CD4-positive, alpha-beta T cell treated with Interleukin-4 for 1 hour (primary cell): ENCODE measurements at places on chromosomes 7 and 10.
A peak's percentile ranks its signal among the peaks of the same experiment; 100 is the strongest.

- DNase-seq = no peak
These were observed 90.4 kb downstream of the C10orf105 start for GRCh38 chr10:71629131-71629530.

- DNase-seq = no peak
These were observed 5.6 kb downstream of the POR start for GRCh38 chr7:75920431-75921161.

GRCh38 chr7:155676052-155676451, 31.6 kb downstream of the RBM33 start:
- no peak for DNase-seq

GRCh38 chr10:103636492-103636891, 143.0 kb downstream of the NEURL1 start:
- DNase-seq = no peak

DNA sequence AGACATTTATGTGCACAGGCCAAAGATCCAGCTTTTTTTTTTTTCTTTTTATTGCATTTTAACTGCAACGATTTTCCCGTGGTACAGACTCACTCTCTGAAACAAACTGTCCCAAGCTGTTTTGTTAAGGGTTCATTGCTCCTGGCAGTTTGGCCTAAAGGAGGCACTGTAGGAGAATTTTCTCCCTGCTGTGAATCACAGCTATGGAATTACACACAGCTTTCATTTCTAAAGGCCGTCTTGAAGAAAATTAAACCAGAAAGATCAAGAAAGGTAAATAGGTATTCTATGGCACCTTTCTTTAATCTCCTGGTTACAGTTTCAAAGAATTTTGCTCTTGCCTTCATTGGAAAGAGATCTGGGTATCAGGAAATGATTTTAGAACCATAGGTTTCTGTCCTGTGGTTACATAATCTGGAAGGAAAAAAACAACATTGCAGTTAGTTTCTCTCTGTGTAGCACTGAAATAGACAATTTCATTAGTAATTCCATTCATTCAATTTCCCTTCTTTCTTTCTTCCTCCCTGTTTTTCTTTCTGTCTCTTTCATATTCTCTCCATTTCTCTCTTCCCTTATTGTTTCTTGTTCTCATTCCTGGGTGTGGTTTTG, 51.2 kb downstream of the PDK4 start:
- DNase-seq = no peak

- DNase-seq = no peak
These were observed 30.4 kb downstream of the MYPN start for GRCh38 chr10:68139448-68140272.

DNA sequence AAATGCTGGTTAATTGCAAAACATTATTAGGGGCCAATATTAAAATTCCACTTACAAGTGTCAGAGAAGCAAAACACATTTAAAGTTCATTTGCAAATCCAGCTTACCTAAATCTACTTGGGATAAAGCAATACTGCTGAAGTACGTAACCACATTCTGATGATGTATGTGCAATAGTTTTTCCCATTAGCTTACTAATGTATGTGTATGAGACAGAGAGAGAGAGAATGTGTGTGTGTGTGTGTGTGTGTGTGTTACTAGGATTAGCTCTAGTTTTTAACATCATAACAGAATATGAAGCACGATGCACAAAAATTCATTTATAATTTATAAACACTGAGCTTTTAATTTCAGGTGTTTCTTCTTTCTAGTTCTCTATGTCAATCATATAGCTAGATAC, 1074.2 kb upstream of the C7orf33 start:
- DNase-seq = no peak

GRCh38 chr7:5396542-5396941, 27.1 kb downstream of the TNRC18 start:
- DNase-seq = peak; percentile 68

GRCh38 chr7:41885078-41885477, 182.2 kb upstream of the INHBA start:
- no peak for DNase-seq

- DNase-seq = no peak
These were observed 333 bp upstream of the PLCE1 start for GRCh38 chr10:93993414-93993781.

GRCh38 chr10:4543938-4544533, 282.0 kb upstream of the AKR1E2 start:
- DNase-seq = no peak

GRCh38 chr7:100914879-100915447, 19.3 kb upstream of the ACHE start:
- peak; percentile 54 for DNase-seq

DNA sequence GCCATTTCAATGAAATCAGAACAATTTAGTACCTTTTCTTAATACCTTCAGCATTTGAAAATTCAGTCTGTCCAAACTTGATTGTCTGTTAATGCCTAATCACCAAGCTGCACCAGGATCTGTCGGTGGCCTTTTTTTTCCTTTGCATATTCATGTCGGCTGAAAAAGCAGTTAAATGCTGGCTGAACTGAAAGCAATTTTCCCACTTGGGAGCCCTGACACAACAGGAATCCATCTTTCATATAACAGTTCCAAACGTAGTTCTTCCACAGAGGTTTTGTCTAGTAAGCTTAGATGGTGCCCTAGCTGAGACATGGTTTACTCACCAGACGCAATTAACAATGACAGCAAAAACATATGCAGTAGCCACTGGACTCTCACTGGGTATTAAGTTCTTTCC, 83.6 kb upstream of the CHCHD3 start:
- DNase-seq = no peak

- DNase-seq = no peak
These were observed 56.0 kb downstream of the TNRC18 start for GRCh38 chr7:5367661-5368060.

DNA sequence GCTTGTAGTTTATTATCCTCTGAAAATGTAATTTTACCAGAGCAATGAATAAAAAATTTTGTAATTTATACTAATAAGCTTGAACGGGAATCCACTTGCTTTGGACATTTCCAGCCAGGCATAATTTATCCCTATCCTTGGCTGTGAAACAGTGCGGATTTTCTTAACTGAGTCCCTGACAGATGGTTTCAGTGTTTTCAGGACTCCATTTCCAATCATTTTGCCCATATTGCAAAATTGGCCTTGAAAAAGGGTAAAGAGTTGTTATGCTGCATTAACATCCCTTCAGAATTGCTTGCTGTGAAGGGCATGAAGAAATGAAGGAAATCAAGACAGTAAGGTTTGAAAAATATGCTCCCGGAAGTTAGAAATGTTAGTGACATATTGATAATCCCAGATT, 57.7 kb downstream of the NXPH1 start:
- no peak for DNase-seq

- DNase-seq = no peak
These were observed 909.6 kb downstream of the REEP3 start for GRCh38 chr10:64430690-64431323.

- peak; percentile 60 for DNase-seq
These were observed 30.0 kb downstream of the SFXN4 start for GRCh38 chr10:119135513-119135881.

DNA sequence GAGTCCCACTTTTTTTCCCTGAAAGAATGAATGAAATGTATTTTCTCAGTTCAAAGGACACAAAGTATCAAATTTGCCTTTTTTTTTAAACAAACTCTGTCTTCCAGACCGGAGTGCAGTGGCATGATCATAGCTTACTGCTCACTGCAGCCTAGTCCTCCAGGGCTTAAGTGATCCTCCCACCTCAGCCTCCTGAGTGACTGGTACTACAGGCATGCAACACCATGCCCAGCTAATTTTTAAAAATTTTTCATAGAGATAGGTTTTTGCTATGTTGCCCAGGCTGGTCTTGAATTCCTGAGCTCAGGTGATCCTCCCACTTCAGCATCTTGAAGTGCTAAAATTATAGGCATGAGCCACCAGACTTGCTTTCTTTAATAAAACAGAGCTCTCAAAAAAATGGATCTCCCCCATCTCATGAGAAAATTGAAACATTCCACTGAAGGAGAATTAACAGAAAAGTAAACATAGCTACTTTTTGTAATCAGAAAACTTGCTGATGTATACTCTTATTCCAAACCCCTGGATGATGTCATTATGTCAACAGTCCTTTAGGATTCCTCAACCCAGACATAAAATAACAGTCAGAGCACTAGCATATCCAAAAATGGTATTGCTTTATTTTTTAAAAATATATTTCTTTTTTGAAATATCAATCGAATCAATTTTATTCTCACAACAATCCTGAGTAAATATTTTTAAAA, 12.3 kb upstream of the TRDMT1 start:
- DNase-seq = no peak

GRCh38 chr10:71099731-71100361, 112.5 kb upstream of the UNC5B start:
- DNase-seq = no peak

DNA sequence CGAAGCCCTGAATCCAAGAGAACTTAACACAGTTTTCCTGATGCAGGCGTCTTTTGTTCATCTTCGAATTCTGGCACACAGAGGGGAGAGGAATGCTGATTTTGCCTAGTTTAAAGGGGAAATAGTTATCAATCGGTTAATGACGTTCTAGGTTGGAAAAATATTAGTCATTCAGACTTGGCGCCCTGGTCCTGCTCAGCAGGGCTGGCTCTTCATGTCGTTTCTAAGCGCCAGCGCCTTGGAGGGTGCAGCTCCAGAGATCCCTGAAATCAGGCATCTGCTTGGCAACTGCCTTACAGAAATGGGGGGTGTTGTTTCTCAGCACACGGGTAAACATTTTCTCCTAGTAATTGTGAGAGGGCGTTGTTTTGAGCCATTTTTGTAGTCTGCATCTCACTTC, 1.3 kb upstream of the PRTFDC1 start:
- no peak for DNase-seq

DNA sequence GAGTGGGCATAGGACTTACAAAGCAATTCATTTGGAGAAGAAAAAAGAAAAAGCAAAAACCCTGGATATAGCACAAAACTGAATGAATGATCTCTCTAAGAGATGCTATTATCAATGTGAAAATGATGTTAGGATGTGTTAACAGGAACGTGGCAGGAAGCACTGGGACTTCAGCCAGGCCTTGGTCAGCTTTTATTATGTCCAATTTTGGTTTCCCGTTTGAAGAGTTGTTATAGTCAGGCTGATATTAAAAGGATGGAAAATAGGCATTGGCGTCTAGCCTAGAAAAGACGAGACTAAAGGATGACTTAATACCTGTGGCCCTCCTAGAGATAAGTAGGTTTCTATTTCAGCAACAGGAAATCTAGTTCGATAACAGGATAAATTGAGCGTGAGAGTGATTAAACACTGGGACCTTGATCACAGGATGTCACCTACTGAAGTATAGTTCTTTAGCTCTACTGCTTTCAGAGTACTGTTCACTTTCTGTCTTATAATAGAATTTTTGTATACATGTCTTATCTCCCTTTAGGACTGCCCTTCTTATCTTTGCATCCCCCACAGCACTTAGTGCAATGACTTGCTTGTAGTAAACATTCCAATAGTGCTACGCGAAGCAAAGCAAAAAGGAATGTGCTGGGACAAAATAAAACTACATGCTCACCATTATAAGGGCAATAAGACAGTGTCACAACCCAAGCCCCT, 99.8 kb upstream of the AGBL3 start:
- no peak for DNase-seq

- no peak for DNase-seq
These were observed 186.6 kb upstream of the NRP1 start for GRCh38 chr10:33521062-33521461.

GRCh38 chr7:83038787-83039186, 123.9 kb downstream of the PCLO start:
- no peak for DNase-seq

- no peak for DNase-seq
These were observed 6.7 kb downstream of the PRKAG2 start for GRCh38 chr7:151869968-151870918.

DNA sequence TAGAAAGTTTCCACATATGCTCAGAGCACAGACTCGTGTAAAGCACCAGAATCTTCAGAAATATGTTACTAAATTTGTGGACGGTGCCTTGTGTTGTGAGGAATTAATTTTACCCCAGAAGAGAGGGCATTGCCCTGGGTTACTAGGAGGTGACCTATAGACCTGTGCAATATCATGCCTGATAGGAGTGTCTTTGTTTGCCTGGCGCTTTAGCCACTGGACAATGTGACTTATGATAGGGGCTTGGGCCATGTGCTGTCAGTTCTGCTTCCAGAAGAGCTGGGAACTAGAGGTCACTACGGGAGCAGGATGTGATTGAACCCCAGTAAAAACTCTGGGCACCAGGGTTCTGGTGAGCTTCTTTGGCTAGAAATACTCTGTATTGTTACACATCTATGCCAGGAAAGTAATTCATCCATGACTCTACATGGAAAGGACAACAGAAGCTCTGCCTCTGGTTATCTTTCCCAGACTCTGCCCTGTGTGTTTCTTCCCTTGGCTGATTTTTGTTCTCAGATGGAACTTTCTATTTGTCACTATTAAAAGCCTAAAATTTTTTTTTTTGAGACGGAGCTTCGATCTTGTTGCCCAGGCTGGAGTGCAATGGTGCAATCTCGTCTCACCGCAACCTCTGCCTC, 75.5 kb downstream of the SIRT1 start:
- no peak for DNase-seq

DNA sequence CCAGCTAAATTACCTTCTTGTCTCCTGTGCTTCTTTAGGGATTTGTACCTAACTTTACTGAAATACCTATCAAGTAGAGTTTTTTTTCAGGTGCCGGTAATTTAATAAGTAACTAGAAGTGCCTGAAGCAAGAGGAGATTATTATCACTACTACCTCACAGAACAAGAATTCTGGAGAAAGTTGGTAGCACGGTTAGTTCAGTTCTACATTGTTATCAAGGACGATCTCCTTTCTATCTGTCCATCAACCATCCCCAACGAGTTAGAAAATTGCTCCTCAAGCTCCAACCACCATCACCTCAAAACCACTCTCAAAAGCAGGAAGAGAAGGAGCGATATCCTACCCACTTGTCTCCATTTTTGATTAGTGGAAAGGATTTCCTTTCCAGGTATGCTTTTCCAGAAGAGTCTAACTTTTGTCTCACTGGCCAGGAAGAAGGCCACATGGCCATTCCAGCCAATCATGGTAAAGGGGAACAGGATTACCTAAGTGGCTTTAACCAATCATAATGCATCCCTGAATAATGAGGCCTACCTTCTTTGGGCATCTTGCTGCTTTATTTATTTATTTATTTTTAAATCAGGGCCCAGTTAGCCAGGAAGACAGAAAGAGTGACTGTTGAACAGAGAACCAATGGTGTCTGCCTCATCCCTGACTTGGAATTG, 265.2 kb downstream of the SNX13 start:
- DNase-seq = no peak

DNA sequence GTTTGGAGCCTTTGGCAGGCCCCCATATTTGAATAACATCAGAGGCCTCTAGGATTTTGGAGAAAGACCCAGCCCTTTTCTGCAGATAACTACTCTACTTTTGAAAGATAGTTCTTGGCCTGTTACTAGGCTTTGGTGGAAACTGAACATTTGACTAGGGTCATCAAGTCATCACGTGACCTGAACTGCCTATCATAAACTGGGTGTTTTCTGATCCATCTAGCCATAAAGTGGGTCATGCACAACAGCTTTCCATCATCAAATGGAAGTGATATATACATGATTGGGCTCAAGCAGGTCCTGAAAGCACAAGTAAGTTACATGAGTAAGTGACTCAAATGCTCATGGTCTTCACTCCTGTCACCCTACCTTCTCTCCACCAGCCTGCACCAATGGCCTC, 552.3 kb upstream of the GRM3 start:
- DNase-seq = no peak
